GM04504 (cell line): ENCODE measurements at places on chromosomes 1 and 21.

- peak; percentile 76 for DNase-seq
Observed at GRCh38 chr21:42991992-42992740, 17.8 kb downstream of the PKNOX1 start.

DNA sequence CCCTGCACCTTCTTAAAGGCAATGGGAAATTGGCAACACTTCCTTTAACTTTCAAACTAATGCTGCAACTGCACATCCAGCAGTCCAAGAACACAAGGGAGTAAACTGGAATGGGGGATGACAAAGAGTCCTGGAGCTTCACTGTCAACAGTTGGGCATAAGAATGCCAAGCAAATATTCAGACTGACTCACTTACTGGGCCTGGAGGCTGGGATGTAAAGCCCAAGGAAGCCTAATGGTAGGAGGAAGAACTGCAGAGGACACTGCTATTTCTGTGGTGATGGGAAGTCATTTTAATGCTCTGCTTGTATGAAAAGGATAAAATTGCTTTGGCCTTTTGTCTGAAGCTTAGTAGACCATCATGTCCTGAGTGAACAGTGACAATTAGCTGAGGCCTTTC is 15.7 kb upstream of the DMRTA2 start:
- DNase-seq: no peak

DNA sequence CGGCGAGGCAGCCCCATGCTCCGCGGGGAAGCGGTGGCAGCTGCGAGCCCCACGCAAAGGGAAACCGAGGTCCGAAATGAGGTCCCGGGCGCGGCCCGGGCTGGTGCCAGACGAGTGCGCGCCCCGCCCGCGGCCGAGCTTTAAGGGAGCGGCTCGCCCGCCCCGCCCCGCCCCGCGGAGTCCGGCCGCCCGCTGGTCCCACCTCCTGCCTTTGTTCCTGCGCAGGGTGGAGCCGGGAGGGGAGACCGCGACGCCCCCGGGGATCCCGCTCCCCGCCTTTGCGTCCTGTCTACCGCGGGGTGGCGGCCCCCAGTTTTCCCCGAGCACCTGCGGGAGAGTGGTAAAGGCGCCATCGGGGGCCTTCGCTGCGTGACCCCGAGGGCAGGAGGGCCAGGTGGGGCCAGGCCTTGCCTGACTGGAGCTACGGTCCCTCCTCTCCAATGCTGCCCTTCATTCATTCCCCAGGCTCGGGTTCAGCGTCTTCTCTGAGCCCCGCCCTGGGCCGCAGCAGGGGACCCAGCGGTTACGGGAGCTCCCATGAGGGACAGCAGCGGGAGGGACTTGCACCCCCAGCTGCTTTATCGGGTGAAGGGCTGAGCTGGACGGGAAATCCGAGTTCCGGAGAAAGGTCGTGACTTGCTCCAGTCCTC is at the start of gene HES2:
Gene HES2, minus strand, starts transcription at position 116 of the 650 bp plus-strand sequence. Its CDS starts 99 bp downstream, at position 17.
- no peak for DNase-seq

DNA sequence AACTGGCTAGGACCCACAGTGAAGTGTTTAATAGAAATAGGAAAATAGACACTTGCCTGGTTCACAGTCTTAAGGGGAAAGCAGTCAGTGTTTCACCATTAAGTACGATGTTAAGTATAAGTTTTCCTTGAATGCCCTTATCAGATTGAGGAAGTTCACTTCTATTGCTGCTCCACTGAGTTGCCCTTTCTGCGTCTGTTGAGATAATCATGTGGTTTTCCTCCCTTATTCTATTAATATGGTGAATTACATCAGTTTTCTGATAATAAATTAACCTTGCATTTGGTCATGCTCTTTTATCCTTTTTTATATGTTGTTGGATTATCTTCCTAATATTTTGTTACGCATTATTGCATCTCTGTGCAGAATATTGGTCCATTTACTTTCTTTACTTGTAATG is 21.4 kb downstream of the UTS2 start:
- no peak for DNase-seq

- no peak for DNase-seq
Observed at GRCh38 chr1:10007169-10007568, 10.1 kb downstream of the RBP7 start.

GRCh38 chr1:21764615-21765423 is 18.1 kb downstream of the USP48 start:
- peak; percentile 90 for DNase-seq

DNA sequence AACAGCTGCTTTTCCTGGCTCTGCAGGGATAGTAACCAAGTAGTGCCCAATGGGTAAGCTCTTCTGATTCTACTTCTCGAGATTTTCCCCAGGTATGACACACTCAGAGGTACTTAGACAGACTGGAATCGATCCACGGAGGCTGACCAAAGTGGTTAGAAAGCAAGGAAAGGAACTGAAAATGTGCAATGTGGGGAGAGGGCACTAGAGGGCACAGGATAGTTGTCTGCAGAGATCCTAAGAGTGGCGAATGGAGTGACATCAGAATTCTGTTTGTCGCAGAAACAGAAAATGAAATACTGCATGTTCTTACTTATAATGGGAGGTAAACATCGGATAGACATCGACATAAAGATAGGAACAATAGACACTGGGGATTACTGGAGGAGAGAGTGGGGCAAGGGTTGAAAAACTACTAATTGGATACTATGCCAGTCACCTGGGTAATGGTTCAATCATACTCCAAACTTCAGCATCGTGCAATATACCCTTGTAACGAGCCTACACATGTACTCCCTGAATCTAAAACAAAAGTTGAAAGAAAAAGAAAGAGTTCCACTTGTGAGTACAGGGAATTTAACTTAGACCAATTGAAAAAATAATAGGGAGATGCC is 23.3 kb downstream of the CYP2J2 start:
- no peak for DNase-seq

- DNase-seq: no peak
Observed at GRCh38 chr1:37515185-37516034, 844 bp upstream of the MEAF6 start.

DNA sequence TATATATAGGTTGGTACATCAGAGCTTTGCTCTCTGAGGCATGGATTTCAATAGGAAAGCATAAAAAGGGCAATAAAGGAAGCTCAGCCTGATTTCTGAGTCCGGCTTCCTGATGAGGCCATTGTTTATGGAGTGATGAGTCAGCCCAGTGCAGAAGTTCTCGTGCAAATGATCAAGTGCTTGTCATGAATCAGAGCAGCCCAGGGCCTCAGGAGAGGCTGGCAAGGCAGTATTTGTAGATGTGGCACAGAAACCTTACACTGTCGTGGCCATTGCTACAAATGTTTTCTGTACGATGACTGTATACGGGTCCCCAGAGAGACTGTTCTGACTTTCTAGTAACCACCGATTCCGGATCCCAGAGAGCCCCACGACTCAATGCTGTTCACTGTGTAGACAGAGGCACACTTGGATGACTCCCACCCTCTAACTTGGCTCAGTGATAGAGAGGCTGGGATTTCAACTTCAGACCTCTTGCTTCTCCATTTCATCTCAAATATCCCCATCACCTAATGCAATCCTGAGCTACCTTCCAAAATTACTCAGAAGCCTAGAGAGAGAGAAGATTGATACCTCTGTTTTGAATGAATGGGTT is 26.8 kb downstream of the UMODL1 start:
- DNase-seq: peak; percentile 96

DNA sequence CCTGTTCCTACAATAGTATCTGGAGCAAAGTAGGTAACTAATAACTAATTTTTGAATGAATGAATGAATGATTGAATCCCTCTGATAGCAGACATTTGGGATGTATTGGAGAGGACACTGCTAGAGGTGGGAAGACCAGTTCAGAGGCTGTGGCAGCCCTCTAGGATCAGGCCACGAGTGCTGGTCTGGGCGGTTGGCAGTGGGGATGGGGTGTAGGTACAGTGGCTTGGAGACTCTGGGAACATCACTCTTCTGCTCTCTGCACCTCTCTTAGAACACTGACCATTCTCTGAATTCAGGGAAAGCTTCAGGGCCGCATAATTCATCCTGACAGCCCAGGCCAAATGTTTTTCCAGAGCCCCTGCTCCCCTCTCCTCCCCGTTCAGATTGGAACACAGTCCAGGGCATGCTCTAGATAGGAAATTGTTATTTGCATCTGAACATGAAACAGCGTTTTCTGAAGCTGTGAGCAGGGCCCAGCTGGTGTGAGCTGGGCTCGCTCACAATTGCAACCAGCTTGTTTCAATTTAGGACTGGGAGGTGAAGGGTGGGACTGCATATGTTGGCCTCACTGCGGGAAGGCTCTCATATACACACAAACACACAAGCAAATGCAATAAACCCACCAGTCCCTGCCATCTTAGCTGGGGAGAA is 253.1 kb upstream of the USP24 start:
- DNase-seq: peak; percentile 21

DNA sequence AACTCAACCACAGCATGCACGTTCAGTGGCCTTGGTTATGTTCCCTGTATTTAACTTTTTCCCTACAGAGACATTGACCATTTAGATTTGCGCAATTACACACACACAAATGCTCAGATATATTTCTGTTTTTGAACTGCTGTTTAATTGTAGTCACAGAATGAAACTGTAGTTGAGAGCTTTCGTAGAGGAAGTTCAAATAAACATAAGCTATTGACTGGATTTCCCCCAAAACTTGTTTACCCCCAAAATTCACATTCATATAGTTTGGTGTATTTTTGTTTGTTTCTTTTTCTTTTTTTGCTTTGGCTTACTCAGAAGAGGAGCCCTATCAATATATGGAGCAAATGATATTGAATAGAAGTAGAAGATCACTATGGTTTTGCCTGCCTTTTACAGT is 921.0 kb downstream of the ADGRL2 start:
- no peak for DNase-seq

- no peak for DNase-seq
Observed at GRCh38 chr1:42403880-42404400, 23.3 kb downstream of the RIMKLA start.

GRCh38 chr1:33649759-33650158 is 177.3 kb downstream of the ZSCAN20 start:
- DNase-seq: no peak

- peak; percentile 69 for DNase-seq
Observed at GRCh38 chr1:223720971-223721591, 8.7 kb downstream of the CAPN2 start.

GRCh38 chr1:239815074-239815473 is 276.6 kb upstream of the FMN2 start:
- DNase-seq: no peak

- peak; percentile 35 for DNase-seq
Observed at GRCh38 chr1:222064388-222065211, 322.7 kb upstream of the DUSP10 start.

- peak; percentile 23 for DNase-seq
Observed at GRCh38 chr1:116020668-116021272, 44.5 kb downstream of the SLC22A15 start.

DNA sequence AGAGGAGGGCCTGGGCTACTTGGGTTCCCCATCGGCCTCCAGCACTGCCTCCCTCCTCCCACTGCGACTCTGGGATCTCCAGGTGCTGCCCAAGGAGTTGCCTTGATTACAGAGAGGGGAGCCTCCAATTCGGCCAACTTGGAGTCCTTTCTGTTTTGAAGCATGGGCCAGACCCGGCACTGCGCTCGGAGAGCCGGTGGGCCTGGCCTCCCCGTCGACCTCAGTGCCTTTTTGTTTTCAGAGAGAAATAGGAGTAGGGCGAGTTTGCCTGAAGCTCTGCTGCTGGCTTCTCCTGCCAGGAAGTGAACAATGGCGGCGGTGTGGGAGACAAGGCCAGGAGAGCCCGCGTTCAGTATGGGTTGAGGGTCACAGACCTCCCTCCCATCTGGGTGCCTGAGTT is 24.4 kb downstream of the EIF2D start:
- no peak for DNase-seq

- DNase-seq: no peak
Observed at GRCh38 chr1:183414365-183414764, 3.8 kb downstream of the NMNAT2 start.

DNA sequence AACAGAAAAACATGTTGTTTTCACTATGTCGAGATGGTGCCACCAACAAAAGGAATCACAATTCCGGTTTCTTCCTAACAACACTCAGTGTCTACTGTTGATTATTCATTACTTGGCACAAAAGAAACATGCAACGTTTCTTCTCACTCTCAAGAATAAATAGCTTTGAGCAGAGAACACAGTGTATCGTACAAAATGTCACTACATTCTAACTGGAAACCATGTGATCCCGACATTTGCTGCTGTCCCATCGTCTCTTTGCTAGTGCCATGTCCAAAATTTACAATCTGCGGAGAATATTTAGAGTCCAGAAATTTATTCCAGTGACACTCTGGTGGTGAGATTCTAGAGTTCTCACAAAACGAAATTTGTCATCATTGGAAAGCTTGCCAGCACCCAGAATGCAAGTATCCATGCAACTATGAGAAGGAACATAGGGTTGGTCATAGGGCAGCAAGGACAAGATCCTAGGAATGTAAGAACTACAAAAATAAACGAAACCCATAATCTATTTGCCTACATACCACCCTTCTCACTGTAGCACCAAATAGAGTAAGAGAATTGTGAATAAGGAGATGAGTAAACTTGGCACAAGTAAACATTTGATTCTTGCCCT is 505.1 kb downstream of the LTN1 start:
- no peak for DNase-seq
